ENCODE measurements at places on chromosomes 13 and 19. TPM values are rescaled to one million over a fixed set of nuclear protein-coding genes. Genes with fewer than 3 reads are reported as not detected.

DNA sequence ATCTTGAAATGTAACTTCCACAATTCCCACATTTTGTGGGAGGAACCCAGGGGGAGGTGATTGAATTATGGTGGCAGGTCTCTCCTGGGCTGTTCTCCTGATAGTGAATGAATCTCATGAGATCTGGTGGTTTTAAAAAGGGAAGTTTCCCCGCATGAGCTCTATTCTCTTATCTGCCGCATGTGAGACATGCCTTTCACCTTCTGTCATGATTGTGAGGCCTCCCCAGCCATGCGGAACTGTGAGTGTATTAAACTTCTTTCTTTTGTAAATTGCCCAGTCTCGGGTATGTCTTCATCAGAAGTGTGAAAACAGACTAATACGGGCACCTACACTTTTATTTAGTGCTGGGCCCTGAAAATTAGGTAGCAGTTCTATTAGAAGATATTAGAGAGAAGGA lies 45.8 kb downstream of the TNFSF13B start:
- DNase-seq = no peak

The FBXO27 gene
- total RNA-seq = 0.82 TPM

The PALM3 gene
- not detected for total RNA-seq

The TMEM205 gene
- total RNA-seq = 195 TPM

The IGSF23 gene
- total RNA-seq = not detected

DNA sequence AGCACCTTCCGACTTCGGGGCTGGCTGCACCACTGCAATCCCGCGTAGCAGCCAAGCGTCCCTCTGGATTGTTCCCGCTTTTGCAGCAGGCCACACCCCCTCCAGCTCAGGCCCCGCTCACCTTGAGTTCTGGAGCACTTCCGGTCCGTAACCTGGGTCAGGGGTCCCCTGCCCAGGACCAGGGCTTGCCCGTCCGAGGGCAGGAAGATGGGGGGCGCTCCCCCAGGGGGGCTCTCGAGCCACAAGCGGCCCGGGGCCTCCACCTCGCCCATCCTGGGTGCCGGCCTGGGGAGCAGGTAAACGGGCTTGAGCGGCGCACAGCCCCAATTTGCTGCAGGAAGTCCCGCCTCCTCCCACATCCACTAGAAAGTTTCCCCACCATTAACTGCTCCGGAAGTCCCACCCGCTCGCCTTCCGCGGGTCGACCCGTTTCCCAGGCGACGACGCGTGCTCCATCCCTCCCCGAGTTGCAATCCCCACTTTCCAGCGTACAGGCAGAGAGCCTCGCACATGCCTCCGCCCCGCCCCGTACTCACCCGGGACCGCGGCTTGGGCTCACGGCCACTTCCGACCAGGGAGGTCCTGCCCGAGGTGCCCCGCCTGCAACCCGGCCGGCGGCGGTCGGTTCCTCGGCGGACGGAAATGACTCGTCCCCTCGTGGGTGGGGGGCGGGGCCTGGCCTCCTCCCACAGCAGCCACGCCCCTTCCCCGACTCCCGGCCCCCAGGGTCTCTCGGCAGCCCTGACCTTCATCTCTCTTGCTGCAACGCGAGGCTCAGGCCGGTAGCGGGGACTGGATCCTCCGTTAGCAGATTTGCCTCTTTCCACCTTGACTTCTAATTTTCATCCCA lies at the start of gene PNKP:
TSS of gene PNKP (minus strand) at position 644 of the 850 bp plus-strand sequence. CDS start at position 272, 372 bp downstream.
- peak; percentile 94 for DNase-seq

The KIR2DL4 gene
- not detected for total RNA-seq

DNA sequence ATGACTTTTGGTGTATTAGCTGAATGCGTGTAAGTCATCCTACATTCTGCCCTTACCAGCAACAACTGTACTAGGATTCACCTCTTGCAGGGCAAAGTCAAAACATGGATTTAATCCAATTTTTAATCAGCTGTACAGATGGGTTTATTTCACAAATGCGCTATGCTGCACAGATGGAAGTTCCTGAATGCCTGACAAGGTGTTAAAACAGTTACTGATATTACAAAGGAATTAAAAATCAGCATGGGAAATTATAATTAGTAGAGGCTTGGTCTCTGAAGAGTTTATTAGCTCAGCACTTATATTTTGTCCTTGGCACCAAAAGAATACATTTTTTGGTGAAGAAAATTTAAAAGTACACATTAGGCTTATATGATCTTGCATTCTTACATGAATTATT lies 448.9 kb downstream of the PCDH9 start:
- DNase-seq = peak; percentile 26

Data from MG63 (cell line).